ENCODE measurements at places on chromosomes 13 and 19.
A peak's percentile ranks its signal among the peaks of the same experiment; 100 is the strongest.

DNA sequence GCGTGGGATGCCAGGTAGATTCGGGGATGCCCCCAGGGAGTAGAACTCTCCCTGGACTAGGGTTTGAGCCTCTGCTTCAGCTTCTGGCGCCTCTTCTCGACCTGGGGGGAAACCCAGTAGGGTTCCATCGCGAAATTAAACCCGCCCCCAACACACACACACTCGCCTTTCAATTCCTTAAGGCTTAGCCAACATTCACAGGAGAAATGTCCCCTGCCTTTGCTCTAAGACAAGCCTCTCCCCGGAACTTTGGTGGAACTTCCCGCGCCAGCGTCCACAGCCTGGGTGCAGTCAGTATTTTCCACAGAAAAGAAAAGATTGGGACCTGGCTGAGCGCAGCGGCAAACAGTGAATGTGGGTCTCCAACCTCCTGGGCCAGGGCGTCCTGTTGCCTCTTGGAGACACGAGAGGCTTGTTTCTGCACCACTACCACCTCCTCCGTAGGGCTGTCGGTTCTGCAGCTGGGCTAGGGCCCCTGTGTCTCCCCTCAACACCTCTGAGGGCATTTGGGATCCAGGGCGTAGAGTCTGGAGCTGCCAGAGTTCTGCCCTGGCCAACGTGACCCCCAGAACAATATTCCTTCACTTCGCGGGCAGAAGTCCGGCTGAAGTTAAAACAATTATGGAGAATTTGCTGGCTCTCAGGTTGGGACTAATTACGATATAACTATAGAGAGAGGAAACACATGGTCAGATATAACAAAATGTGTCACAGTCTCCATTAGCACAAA, 3.2 kb downstream of the PDX1 start:
- no peak for DNase-seq

DNA sequence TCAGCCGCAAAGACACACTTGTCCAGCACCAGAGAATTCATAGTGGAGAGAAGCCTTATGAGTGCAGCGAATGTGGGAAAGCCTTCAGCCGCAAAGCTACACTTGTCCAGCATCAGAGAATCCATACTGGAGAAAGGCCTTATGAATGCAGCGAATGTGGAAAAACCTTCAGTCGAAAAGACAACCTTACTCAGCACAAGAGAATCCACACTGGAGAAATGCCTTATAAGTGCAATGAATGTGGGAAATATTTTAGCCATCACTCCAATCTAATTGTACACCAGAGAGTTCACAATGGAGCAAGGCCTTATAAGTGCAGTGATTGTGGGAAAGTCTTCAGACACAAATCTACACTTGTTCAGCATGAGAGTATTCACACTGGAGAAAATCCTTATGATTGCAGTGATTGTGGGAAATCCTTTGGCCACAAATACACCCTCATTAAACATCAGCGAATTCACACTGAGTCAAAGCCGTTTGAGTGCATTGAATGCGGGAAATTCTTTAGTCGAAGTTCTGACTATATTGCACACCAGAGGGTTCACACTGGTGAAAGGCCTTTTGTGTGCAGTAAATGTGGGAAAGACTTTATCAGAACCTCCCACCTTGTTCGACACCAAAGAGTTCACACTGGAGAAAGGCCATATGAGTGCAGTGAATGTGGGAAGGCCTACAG, 6.8 kb downstream of the ZNF134 start:
- no peak for DNase-seq

DNA sequence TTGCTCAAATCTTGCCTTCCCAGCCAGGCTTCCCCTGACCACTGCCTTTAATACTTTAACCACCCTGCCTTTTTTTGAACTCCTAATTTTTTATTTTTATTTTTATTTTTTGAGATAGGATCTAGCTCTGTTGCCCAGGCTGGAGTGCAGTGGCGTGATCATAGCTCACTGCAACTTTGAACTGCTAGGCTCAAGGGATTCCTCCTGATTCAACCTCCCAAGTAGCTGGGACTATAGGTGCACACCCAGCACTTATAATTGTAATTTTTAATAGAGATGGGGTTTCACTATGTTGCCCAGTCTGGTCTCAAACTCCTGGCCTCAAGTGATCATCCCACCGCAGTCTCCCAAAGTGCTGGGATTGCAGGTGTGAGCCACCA, 21.7 kb upstream of the FBXO27 start:
- DNase-seq: no peak

GRCh38 chr13:75533861-75534260, 3.8 kb downstream of the COMMD6 start:
- no peak for DNase-seq

DNA sequence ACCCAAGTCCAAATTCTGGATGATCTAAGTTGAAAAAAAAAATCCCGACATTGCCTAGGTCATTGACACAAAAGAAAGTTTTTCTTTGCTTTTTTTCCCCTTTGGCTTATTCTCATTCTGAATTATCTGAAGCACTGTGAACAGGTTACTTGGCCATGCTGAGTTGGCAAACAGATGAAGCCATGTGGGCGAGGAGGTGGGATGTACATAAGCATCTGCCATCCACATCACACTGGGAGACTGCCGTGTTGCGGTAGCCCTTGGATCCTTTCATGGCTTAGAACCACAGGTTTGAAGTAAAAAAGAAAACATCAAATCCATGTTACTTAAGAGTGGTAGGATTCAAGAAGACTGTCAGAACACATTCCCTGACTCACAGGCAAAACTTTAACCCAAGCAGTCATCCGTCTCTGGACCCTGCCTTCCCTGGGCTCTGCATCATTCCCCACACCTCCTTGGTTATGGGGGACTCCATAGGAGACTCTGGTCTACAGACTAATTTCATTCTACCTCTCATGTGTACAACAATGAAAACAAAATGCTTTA, 242.5 kb upstream of the SERP2 start:
- no peak for DNase-seq

GRCh38 chr13:72004784-72005374, 137.9 kb upstream of the DACH1 start:
- DNase-seq: no peak

DNA sequence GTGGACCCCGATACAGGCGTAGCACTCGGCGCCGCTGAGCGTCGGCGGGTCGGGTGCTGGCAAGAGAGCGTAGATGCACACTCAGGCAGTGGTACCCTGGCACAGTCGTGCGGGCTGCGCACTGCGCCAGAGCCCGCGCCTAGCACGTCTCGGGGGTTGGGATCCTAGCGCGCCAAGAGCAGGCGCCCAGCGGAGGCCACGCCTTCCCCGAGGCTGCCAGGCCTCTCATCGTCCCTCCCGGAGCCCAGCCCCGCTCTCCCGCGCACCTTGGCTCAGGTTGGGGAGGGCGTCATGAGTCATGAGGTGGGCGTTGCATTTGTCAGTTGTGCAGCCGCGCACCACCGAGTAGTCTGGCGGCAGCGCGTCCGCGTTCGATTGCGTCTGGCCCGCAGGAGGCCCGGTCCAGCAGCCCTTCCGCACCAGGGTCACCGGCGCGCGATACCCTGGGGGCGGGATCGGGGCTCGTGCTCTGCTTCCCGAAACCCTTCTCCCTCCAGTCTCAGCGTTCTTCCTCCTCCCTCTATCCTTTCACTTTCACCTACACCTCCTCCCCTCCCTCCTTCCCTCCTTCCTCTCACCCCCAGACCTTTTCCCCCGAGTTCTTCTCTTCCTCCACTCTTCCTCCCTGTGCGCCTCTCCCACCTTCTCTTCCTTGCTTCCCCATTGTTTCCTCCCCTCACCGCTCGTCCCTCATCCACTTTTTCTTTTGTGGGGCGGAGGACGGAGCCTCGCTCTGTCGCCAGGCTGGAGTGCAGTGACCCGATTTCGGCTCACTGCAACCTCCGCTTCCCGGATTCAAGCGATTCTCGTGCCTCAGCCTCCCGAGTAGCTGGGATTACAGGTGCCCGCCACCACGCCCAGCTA, 3.5 kb downstream of the LYPD5 start:
- peak; percentile 89 for DNase-seq

DNA sequence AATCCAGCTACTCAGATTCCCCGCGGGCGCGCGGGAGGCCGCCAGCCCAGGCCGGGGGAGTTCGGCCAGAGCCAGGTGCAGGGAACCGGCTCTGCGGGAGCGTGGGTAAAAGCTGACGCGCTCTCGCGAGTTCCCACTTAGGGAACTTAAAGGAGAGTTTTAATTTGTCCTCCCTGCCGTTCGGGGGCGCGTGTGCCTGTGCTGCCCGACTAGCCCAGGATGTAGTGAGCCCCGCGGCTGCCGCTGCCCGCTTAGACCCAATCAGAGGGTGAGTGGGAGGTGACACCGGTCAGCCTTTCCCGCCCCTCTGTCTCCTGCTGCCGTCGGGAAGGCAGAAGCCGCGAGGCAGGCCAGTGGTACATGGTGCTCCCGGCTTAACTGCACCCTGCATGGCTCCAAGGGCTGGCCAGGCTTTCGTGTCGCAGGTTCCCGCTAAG, 36.0 kb upstream of the NEK3 start:
- DNase-seq: peak; percentile 80

DNA sequence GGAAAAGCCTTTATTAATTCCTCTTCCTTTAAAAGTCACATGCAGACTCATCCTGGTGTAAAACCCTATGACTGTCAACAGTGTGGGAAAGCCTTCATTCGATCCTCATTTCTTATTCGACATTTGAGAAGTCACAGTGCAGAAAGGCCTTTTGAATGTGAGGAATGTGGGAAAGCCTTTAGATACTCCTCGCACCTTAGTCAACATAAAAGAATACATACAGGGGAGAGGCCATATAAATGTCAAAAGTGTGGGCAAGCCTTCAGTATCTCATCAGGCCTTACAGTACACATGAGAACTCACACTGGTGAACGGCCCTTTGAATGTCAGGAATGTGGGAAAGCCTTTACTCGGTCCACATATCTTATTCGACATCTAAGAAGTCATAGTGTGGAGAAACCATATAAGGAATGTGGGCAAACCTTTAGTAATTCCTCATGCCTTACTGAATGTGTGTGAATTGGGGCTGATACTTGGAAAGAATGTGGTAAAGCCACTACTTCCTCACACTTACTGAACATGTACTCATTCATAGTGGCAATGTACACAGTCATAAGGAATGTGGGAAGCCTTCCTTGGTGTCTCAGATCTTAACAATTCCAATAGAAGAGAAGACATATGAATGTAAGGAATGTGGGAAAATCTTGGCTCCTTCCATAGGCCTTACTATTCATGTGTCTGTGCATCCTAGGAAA, 18.8 kb downstream of the ZNF559 start:
- no peak for DNase-seq

- no peak for DNase-seq
These were observed 76.4 kb upstream of the VSTM2B start for GRCh38 chr19:29449371-29449770.

DNA sequence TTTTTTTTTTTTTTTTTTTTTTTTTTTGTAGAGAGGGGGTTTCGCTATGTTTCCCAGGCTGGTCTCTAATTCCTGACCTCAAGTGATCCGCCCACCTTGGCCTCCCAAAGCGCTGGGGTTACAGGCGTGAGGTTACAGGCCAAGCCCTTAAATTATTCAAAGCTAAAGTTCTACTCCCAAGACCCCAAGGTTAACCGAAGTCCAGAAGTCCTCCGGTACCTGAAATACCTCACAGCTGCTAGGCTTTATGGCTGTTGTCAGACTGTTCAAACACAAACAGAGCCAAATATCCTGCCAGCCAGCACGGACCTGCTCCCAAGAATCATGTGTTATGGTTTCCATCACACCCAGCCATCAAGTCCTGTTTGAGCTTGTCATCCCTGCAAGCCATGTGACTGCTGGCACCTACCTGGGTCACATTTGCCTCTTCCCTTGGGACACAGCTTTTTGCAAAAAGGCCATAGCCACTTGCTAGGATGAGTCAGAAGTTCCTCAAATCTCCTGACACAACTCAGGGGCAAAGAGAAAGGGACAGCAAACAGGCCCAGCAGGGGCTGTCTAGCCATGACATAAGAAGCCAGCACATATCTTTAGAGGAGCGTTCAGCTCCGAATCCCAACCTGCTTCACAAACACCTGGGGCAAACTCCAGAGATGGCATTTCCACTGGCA, 129.9 kb downstream of the FOXO1 start:
- no peak for DNase-seq

GRCh38 chr19:29872224-29872731, 60.5 kb downstream of the CCNE1 start:
- peak; percentile 64 for DNase-seq

GRCh38 chr13:39766464-39767158, 111.1 kb downstream of the COG6 start:
- DNase-seq: no peak

GRCh38 chr19:40752257-40752781, 1.3 kb downstream of the SNRPA start:
- DNase-seq: no peak

All from activated effector memory CD4-positive, alpha-beta T cell treated with anti-CD3 and anti-CD28 coated beads, Interleukin-2, amount 50 U/mL, for 16 hours (primary cell).